ENCODE measurements at places on chromosomes 11 and 22.

GRCh38 chr22:36660510-36660840 is 43.1 kb downstream of the CACNG2 start:
- no peak for DNase-seq

GRCh38 chr22:37419370-37419968 is 7.8 kb downstream of the ELFN2 start:
- no peak for DNase-seq

- no peak for DNase-seq
Measured at GRCh38 chr22:40898850-40899357, 37.0 kb upstream of the DNAJB7 start.

DNA sequence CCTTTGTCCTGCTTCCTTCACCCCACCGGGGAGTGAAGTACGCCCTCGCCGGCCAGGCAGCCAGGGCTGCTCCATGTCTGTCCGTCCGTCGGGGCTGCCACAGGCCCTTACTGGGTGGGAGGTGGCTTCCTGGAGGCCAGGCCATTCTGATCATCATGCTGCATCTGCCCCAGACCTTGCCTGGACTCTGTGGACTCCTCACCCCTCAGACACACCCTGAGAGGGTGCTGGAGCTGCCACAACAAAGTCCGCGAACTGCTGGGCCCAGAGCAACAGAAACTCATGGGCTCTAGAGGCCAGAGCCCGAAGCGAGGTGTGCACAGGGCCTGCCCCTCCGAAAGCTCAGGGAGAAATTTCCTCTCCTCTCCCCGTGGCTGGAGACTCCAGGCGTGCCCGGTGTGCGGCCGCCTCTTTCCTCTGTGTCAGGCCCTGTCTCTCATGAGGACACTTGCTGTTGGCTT is 124.2 kb downstream of the KCNQ1OT1 start:
- DNase-seq: no peak

- DNase-seq: no peak
Measured at GRCh38 chr11:8227156-8228152, 36.2 kb downstream of the LMO1 start.

DNA sequence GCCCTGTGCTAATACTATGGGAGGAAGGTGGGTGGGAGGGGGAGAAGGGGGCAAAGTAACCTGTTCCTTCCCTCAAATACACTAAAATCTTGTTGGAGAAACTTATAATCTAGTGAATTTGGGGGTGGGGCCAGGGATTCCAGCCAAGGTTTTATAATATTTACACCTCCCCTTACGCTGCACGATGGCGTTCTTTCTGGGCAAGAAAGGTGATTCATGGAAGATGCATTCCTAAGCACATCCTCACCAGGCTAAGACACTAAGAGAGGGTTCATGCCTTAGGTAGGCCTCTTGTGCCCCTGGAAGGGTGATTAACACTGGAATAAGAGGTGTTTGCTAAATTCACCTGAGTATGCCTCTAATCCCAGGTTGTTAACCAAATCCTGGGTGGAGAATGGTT is 82.6 kb downstream of the BARX2 start:
- no peak for DNase-seq

DNA sequence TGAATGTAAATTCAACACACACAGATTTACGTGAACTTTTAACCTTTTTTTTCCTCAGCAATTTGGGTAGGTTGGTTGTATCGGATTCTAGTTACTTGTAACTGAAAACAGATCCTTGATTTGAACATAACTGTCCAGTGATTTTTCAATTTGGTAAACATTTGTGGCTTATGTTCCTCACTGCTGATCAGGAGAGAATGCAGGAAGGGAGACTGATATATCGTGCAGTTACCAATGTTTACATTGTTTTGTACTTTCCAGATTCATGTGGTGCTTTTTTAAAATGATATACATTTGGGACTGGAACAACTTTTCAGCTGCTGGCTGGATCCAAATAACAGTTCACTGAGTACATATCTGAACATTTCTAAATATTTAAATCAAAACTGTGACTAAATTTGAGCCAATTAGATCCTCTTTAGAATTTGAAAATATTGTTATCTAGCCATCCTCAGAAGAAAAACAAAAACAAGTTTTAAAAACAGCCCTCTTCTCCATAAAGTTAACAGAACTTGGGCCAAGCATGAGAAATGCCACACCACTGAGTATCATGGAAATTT is 84.3 kb upstream of the MTMR2 start:
- DNase-seq: no peak

GRCh38 chr11:107590460-107591377 is at the start of gene ELMOD1:
ELMOD1 (plus strand) TSS chr11:107591147; CDS start chr11:107618190, 27,043 bp downstream.
- peak; percentile 67 for DNase-seq

Data from nucleus accumbens (tissue), 56 donors.